ENCODE measurements at places on chromosomes 4 and X.

DNA sequence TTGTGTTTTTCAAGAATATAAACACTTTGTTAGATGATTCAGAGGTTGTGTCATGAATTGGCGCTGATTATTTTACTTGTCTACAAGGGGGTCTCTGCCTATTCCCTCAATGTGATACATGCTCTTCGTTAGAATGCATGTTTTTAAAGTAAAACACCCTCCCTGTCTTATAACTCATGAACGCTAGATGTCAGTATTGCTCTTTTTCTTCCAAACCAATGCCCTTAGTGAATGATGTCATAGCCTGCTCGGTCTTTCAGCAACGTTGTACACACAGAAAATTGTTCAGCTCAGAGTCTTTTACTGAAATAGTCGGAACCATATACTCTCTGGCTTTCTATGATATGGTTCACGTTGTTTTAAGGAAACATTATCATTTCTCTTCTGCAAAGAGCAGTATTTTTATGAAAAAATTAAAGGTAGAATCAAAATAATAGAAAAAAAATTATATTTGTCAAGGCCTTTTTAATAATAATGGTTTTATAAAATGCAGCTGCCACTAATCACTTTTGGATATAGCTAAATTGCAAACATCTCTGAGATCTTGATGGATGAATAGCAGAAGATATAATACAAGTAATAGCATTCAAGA lies 292.9 kb downstream of the TLL1 start:
- no peak for DNase-seq

DNA sequence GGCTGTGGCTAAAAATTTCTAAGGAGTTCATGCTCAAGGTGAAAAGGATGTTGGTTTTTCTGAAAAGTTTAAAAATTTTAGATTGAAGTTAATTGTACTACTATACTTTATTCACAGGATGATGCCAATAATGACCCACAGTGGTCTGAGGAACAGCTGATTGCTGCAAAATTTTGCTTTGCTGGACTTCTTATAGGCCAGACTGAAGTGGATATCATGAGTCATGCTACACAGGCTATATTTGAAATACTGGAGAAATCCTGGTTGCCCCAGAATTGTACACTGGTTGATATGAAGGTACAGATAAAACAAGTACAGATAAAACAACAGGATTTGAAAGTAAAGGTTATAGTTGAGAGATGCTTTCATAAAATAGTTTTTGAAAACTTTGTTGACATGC lies 12.2 kb downstream of the PAICS start:
- no peak for DNase-seq

DNA sequence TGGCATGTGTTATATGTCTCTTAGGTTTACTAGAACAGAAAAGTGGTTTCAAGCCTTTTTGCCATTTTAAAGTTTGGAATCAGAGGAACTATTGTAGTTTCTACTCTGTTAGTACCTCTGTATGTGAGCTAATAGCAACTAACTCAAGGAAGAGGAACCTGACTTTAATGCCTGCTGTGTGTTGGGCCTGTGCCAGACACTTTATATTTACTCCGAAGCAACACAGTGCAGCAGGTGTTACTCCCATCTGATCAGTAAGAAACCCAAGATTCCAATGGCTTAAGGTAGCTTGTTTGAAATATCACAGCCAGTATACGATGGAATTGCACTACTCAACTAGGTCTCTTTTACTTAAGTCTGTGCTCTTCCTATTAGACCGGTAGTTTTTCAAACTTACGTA lies 79.2 kb downstream of the USP9X start:
- no peak for DNase-seq

DNA sequence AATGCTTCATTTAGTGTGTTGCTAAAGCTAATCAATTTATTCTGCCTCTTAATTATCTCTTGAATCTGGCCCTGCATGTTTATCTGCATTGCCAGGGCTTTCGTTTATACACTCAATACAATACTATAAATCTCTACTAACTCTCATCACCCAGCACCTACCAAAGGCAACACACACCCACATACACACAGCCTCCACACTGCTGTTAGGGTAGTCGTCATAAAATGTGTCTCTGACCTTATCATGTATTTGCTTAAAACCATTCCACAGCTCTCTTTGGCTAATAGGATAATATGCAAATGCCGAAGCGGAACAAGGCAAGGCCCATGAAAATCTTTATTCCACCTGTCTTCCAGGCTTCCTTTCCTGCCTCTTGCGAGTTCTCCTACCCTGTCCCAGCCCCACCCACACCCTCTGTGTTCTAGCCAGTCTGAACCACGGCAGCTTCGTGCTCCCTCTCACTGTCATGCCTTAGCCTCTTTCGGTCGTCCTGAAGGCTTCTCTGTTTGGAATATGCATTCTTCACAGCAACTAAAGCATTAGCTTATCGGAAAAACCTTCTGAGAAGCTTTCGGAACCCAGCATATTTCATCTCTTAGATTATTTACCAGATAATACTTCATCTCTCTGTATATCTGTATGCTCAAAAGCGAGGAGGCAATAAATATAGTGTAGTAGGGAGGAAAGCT lies 333.5 kb downstream of the TENM3 start:
- no peak for DNase-seq

DNA sequence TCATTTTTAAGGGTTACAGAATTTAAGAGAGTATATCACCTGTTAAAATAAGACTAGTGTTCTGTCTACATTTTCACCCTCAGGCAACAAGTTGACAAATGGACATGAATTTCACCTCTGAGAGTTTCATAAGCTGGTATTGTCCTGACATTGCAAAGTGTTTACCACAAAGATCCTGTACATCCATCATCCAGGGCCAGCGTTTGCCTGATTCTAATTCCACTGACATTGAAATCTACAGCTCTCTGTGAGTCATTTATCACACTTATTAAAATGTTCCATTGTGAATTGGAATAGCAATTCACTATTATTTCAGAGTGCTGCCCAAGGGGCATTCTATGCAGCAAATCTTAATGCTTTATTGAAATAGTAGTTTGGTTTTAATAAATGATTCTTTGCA lies 1499.4 kb upstream of the PCDH7 start:
- DNase-seq, result no peak

DNA sequence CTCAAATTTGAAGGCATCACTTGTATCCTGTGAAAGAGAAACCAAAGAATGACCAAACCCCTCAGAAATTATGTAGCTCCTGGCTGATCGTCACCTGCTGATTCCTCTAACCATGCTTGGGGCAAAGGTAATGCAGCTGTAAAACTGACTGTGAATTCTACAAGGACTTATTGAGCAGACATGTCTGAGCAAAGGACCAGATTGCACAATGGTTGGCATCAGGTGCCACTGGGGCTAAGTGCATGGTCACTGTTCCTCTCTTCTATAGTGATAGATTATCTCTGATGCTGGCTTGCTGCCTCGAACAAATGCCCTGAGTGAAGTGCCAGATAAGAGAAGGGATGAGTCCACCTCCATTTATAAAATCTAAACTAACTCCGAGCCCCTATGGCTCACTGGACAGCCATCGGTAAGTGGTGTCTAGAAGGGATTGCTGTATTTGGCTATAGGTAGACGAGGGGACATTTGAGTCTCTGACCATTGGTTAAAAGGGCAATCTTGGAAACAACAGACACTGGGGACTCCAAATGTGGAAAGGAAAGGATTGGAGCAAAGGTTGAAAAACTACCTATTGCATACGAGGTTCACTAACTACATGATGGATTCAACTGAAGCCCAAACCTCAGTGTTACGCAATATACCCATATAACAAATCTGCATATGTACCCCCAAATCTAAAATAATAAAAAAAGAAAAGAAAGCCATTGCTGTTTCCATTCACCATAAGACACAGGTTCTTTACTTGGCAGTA lies 110.7 kb upstream of the IGSF1 start:
- DNase-seq, result no peak

- DNase-seq, result no peak
Measured at GRCh38 chr4:125464146-125464545, 149.4 kb downstream of the FAT4 start.

DNA sequence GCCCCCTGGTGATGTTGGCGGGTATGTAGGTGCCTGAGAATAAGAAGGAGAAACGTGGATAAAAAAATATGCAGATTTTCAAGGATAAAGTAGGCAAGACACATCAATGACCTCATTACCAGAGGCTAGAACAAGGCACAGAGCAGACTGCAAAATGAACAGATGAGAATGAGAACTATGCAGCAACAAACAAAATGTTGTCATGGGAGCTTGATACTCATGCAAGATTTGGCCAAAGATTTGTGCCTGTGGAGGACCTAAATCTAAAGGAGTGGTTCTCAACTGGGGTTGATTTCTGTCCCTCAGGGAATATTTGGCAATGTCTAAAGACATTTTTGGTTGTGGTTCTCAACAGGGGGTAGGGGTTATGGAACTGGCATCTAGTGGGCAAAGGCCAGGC lies 177.3 kb downstream of the FRMPD4 start:
- no peak for DNase-seq

DNA sequence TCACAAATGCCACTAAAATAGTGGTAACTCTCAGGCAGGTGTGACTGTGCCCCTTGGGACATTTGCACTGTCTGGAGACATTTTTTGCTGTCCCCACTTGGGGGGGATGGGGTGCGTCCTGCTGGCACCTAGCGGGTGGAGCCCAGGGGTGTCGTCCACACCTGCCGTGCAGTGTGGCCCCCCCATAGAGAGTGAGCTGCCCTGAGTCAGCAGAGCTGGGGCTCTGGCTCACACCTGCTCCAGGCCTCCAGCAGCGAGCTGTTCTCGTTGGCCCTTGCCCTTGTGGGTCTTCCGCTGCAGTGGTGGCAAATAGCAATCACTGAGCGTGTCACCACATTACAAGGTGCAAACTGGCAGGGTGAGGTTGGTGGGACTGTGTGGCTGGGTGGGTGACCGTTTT lies 64.6 kb downstream of the CLDN34 start:
- no peak for DNase-seq

GRCh38 chrX:132609362-132609848 lies 120.6 kb upstream of the MBNL3 start:
- no peak for DNase-seq

DNA sequence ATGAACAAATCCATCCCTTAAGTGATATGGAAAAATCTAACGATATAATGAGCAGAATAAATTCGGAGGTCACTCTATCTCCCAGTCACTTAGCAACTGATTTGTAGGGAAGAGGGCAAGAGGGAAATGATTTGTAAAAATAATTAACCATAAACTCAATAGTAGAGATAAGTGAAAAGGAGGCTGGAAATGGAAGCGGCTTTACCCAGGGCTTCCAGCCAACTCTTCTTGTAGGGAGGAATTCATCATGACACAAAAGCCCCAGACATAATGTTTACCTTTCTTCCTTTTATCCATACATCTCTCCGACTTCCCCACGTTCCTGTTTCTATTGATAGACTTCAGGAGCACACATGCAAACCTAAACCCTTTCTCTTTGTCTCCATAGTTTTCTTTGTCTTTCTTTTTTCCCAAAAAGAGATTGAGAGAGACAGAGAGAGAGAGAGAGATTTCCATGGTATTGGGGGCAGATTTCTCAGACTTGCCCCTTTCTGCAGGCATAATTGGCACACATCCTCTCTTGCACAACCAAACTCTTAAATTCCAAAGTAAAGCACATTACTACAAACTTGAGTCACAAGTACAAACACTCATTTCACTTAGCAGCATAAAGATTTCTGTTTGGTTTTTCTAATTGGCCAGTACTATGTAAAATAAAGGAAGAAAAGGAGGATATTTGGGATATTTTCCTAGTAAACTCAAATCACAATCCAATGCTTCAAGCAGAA lies 140.9 kb downstream of the MAPK10 start:
- DNase-seq, result no peak

- DNase-seq, result no peak
Measured at GRCh38 chr4:8580321-8581093, at the start of gene GPR78. Gene GPR78 (plus strand): TSS chr4:8580392. CDS start chr4:8580983, 591 bp downstream.

DNA sequence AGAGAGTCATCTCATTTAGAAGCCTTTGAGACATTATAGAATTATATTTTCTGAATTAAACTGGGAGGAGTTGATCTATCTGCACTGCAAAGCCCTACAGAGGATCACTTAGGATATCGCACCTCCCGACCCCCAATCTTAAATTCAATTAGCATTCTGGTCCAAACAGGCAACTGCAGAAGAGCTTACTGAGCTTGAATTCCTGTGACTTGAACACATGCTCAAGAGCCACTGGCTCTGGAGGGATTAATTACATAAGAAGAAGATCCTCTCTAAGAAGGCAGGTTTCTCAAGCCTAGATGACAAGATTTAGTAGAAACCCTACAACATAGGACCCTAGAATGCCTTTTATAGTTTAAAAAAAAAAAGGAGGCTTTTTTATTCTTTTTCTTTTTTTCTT lies 548.9 kb downstream of the ARAP2 start:
- no peak for DNase-seq

GRCh38 chr4:5467111-5467510 lies 241.2 kb downstream of the EVC2 start:
- no peak for DNase-seq

DNA sequence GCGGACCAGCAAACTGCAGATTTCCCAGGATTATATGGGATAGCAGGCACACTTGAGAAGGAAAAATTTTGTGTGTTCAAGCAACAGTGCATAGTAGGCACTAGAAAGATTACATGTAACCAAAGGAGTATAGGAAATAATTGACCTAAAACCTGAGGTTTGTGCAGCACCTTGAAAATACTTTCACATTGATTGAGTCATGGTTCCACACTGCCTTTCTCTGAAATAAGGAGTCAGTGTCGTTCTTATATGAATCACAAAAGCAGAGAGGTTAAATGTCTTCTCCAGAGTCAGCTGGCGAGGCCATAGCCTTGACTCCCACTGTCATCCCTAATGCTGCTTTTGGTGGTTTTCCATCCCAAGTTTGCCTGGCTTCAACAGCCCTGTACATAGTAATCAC lies 138.9 kb downstream of the SOWAHB start:
- no peak for DNase-seq

GRCh38 chrX:50853399-50853798 lies 39.4 kb upstream of the SHROOM4 start:
- DNase-seq, result no peak

DNA sequence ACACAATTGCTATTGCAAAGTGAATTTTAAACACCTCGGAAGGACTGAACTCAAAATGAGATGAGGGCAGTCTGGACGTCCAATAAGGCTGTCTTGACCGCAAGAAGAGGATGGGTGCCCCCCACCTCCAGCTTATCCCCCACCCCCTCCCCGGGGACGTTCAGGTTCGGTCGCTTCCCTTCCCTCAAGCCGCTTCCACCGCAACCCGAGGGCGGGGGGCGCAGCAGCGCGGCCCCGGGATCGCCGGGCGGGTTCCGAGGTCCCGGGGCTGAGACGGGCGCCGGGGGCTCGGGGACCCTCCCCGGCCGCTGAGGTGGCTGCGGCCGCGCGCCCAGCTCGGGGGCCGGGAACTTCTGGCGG lies 480 bp downstream of the USP46 start:
- DNase-seq, result no peak

DNA sequence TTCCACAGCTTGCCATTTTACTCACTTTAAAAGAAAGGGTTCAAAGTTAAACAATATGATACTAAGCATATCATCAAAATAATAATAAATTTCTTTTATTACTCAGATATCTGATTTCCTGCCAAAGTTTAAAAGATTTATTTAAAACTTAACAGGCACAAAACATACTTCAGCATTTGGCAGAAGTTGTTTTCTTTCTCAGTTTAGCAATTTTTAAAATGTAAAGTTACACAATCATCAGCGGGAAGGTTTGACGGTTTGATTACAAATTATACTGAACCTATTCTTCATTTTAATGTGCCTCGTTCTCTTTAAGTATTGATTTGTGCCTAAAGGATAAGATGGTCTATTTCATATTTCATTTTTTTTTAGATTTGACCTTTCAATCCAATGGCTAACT lies 227.2 kb downstream of the APBB2 start:
- DNase-seq, result no peak

Measured in stimulated activated CD8-positive, alpha-beta memory T cell treated with anti-CD3 and anti-CD28 coated beads, Interleukin-7, amount 100 ng/mL, for 1 hour (primary cell).